ENCODE measurements at places on chromosomes 7 and 10.

DNA sequence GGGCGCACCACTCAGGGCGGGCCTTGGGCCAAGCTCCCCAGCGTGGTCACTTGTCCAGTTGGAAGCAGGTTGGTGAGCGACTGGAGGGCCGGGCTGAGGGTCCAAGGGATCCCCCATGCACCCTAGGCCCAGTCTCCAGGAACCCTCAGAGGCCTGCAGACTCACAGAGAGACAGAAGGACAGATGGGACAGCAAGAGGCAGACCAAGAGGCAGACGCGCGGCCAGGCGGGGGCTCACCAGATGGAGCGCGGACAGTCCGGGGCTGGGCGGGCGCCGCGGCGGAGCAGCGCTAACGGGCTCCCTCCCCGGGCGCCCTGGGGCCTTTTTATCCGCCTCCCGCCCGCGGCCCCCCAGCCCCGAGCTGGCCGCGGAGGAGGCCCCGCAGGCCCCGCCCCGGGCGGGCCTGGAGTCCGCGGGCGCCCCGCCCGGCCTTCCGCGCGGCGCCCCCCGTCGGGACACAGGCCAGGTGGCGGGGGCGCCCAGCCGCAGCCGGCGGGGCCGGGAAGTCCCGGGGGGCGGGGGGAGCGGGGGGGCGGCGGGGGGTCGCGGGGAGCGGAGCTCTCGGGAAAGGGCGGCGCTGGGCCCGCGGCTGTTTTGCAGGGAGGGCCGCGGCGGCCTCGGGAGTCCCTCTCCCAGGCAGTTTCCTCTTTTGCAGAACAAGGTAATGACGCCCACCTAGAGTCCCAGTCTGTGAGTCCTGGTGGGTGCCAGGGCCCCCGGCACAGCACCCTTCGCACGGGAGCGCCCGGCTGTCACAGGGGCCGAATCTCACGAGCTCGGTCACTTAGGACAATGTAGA lies at the start of gene LOXL4:
Gene LOXL4, minus strand, starts transcription at position 301 of the 800 bp plus-strand sequence. CDS start 5,175 bp downstream, outside the sequence.
- no peak for DNase-seq

- DNase-seq, result no peak
These were observed 43.5 kb downstream of the ANKIB1 start for GRCh38 chr7:92289321-92289720.

DNA sequence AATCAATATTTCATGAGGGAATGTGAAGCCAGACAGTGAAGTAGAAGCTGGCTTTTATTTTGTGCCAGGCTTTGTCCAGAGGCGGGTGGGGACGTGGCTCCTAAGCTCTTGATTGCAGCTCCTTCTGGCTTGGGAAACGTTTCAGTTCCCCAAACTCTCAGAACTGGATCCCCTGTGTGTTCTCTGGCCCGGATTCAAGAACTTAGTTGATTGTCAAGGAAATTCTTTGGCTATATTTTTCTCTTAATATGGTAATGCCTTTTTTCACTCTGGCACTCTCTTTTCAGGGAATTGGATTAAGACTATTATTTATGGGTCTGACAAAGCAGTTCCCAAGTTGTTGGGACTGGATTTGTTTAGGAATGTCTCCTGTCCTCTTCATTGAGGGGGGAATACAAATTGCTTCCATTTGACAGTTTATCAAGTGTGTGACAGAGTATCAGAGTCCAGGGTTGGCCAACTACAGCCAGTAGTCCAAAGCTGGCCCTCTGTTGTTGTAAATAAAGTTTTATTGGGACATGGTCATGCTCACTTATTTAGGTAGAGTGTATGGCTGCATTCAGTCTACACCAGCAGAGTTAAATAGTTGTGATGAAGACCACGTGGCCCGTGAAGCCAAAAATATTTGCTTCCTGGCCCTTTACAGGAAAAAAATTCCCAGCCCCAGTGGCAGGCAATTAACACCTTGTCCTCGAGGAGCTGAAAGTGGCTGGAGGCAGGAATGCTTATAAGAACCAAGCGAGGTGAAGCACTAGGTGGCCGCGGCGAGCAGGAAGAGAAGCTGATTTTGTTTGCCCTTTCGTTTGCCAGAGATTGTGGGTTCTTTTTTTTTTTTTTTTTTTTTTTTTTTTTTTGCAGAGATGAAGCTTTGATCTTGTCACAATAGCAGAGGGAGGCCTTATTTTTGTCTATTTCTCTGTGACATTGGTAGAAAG lies 34.3 kb downstream of the HTRA1 start:
- DNase-seq, result no peak

- DNase-seq, result no peak
These were observed 40.6 kb upstream of the TSPAN13 start for GRCh38 chr7:16712916-16713315.

DNA sequence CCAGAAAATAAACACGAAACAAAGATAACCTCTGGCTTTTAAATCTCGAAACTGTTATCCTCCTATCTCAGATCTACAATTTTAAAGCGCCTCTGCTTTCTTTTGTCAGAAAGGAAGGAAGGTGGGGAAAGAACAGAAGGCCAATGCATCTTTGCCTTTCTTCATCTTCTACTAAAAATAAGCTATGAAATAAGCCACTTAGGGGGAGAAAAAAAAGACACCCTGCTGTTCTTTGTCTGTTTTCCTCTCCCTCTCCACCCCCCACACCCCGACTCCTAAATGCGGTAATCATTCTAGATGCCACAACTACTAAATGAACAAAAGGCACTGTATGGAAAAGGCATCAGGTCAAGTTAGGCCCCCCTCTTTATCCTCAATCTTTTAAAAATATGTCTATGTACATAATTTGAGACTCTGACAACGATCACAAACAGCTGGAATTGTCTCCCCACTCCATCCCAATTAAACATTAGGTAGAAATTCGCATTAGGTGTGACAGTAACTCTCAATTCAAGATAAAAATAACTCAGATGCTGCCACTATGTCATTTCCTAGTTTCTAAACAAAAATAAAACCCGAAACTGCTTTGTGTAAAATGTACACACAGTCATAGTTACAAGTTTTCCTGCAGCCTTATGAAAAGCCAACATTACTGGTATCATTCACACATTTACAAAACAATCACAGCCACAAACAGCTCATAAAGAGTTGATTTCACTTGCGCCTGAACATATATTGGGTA lies 2.4 kb downstream of the UBE2H start:
- no peak for DNase-seq

- DNase-seq, result no peak
These were observed 299.3 kb downstream of the SFMBT2 start for GRCh38 chr10:7111561-7111960.

- DNase-seq, result peak; percentile 23
These were observed 40.3 kb downstream of the COL17A1 start for GRCh38 chr10:104045151-104046089.

- no peak for DNase-seq
These were observed 62.0 kb upstream of the AKR1E2 start for GRCh38 chr10:4763960-4764428.

DNA sequence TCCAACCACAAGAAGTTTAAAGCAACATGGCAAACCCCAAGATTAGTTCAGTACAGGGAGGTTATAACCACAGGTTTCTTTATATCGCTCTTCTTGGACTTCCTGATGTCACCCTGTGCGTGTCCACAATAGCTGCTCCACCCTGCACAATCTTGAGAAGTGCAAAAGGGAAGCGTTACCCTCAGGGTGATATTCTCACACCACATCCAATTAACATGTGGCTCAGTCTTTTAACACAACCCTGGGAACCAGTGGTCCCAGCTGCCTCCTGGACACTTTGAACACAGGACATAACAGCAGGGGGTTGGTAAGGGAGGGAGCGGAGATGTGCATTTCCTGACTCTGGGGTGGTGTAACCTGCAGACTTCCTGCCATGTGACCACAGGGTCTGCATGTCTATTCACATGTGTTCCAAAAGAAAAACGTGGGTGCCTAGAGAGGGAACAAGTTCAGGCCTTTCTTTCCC lies 64.6 kb downstream of the GSAP start:
- no peak for DNase-seq

GRCh38 chr7:15755061-15755460 lies 68.6 kb upstream of the MEOX2 start:
- no peak for DNase-seq

- DNase-seq, result peak; percentile 13
These were observed 119.0 kb downstream of the SEC23IP start for GRCh38 chr10:120011359-120012130.

DNA sequence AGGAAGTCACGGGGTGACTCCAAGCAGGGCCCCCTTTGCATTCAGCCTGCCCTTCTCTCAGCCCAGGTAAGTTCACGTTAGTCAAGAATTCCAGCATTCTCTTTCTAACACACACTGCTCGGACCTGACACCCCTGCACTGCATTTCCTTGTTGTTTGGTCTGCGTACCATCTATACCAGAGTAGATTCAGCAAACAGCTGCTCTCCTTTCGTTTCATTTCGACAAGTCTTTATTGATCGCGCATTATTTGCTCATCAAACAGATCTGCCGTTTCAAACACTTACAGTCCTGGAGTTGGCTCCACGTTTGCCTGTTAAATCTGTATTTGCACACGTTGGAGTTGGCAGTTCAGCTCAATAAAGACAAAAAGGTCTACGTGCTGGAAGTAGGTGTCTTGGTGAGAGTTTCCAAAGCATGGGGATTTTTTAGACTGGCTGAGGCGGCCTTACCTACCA lies 495.1 kb downstream of the RPS24 start:
- DNase-seq, result no peak

DNA sequence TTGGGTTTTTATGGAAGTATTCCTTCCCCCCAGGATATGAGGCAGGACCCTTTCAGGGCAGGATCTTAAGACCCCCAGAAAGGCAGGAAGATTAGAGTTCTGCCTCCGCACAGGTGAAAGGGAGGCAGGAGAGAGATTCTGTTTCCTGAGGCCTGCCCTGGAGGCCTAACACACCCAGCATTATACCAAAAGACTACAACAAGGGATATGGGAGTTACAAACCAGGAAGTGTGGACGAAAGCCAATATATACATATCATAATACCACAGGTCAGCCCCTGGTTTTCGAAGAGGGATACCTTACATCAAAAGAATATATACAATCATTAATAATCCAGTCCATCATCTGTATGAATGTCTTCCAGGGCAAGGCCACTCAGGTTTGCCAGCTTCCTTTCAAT lies 14.2 kb downstream of the MINPP1 start:
- DNase-seq, result no peak

DNA sequence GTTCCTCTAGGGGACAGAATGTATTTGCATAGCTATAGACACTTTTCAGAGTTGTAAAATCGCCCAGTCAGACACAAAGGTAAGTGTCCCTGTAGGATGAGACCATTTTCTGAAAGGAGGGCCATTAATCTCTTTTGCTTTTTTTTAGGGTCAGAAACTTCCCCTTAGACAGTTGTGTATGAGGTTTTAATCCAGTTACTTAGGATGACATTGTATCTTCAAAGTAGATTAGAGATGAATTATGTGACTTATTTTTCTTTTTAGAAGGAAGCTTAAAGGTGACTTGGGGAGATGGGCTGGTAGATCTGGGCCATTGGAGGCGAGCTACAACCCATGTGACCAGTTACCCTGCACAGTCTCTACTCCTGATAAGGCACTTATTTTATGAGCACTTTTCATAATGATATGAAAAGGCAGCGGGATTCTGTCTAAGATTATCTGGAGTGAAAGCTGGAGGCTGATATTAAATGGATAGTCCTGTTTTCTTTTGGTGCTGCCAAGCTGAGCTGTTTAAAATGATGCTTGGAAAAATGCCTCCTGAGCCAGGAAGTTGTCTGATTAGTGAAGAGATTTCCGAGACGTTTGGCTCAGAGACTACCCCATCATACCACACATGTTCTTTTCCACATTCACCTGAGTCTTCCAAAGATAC lies 264.3 kb downstream of the AUTS2 start:
- DNase-seq, result no peak

DNA sequence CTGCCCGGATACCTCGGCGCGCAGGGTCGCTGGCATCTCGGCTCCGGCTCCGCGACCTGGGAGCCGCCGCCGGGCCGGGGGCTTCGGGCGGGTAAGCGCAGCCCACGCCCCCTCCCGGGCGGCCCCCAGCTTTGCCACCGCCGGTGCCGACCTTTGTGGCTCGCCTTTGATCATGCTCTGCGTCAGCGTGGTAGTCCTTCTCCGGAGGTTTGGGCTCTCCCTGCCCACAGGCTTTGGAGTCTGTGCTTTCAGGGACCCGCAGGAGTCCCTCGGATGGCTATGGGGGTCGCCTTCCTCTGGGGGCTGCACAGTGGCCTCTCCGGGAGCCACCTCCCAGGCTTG lies 7.3 kb downstream of the ATP6V1F start:
- no peak for DNase-seq

All from anterior cingulate cortex (tissue), 58 donors.